ENCODE measurements at places on chromosomes 4 and X.

DNA sequence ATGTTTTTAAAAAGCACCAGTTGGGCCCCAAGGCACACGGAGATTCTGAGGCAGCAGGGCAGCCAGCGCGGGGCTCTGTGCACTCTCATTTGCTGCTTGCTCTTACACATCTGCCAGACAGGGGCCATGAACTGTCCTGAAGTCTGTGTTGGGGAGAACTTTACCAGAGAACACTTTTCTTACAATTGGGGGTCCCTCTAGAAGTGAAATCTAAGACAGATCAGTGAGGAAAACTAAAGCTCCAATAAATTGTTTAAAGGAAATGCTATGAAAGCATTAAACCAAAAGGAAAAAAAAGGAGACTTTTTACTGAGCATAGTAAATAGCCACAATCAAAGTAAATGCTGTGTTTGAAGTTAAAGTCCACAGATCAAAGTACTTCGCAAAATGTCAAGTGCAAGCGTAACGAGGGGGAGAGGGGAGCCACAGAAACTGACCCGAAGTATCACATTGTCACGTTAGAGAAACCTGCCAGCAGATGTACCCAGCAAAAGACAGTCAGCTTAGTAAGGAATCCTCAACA is 37.8 kb downstream of the SORBS2 start:
- no peak for DNase-seq

GRCh38 chr4:148366251-148366650 is 76.0 kb downstream of the NR3C2 start:
- no peak for DNase-seq

- DNase-seq, result no peak
These were observed 415.0 kb downstream of the BCOR start for GRCh38 chrX:39682778-39683177.

DNA sequence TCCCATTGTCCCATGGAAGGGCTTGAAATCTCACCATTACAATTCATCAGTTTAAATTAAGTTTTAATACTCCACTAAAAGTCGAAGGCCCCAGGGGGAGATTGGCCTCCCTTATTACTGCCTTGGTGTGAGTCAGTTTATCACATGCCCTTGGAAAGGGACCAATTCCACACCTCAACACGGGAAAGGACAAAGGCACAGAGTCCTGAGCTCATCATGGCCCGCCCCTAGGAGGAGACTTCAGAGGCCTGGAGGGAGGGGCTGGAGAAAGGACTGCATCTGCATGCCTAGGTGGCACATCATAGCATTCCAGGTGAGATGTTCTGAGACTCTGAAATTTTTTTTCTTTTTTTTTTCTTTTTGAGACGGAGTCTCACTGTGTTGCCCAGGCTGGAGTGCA is 2.8 kb upstream of the SEL1L3 start:
- no peak for DNase-seq

- no peak for DNase-seq
These were observed 62.4 kb upstream of the GABRQ start for GRCh38 chrX:152575331-152575730.

DNA sequence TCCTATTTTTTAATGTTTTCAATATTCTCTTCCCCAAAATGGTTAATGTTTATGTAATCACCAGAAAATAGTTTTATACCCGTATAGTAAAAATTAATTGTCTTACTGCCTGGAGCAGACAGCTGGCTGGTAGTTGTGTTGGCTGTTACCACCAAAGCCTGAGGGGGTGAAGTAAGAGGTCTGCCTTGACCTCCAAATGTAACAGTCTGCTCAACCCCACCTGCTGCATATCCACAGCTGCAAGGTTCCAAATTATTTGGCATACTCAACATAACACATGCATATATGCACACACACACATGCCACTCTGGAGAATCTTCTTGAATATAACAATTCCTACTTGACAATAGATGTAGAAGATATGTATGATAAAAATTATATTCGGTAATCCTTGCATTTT is 624.3 kb downstream of the ADGRL3 start:
- no peak for DNase-seq

GRCh38 chrX:72268597-72269365 is 8.3 kb downstream of the RPS4X start:
- no peak for DNase-seq

DNA sequence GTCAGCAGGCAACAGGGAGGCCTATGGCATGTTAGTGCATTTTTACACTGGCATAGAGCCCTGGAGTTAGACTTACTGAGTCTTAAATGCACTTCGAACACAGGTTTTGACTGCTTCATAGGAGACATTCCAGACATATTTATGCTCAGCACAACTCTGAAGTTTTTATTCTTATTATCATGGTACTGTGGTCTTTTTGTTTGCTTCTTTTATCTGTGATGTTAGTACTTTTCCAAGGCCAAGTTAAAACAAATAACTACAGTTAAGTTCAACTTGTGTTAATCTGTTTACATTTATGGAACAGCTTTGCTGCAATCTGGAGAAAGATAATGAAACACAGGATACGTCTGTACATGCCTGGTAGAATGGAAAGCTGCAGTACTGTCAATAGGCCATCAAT is 76.5 kb downstream of the COL4A5 start:
- no peak for DNase-seq

DNA sequence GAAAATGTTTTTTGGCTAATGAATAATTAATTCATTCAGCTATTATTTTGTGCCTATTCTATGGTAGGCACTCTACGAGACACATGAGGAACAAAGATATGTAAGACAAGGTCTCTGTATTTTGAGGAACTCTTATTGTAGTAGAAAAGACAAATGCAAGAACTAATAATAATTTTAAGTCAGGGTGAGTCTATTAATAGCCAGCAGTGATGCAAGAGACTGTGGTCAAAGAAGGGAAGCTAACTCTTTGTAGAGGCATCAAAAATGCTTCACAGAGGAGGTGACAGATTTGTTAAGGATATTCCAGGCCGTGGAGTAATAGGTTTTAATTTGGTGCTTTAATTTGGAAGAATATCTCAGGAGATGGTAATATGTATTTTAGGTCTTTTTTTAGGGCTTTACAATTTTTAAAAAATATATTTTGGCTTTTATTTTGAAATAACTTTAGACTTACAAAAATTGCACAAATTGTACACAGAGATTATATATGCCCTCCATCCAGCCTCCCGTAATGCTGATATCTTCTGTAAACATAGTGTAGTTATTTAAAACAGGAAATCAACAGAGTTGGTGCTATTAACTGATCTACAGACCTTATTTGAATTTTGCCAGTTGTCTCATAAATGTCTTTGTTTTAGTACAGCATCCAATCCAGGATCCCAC is 48.1 kb downstream of the DCLK2 start:
- no peak for DNase-seq

- DNase-seq, result no peak
These were observed 240.5 kb downstream of the GRIA3 start for GRCh38 chrX:123424546-123424945.

GRCh38 chrX:153334654-153335295 is 822 bp downstream of the ZNF275 start:
- no peak for DNase-seq

DNA sequence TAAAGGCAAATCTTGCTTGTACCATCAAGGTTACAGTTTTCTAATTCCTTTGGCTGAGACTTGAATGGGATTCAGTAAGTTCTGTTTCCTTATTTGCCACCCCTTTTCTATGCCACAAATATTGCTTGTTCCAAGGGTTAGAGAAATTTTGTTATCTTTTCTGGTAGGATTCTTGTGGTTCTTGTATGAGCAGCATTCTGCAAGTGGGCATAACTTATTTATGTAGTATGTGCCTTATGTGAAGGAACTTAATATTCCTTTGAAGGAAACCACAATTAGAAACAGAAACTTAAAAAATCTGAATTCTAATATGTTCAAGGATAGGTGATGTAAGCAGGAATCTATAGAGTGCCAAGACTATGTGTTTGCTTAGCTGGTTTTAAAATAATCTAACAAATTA is 53.1 kb upstream of the TSPAN5 start:
- DNase-seq, result no peak

DNA sequence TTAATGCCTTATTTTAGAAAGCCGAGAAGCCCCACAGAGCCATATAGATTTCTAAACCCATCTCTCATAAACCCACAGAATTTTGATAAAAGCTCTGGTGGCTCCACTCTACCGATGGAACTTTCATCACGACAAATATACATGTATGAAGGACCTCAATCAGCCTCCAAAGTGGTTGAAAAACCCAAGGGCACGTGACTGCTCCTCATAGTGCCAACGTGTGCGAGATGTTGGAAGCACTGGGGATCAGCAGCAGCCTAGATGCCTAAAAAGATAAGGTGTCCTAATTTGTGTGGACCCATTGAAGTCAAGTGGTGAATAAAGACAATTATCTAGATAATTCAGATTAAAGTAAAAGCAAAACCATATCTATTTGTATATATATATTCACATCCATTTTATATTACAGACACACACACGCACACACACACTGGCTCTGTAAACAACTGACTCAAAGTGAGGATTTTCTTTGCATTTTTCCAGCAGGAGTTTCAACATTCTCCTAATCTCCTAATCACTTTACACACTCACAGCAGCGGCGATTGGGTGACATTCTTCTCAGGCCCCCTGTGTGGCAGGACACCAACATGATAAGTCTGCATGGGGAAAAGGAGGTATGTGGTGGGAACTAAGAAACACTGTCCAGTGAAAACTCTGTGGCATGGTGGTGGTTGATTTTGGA is 2.8 kb upstream of the PITX2 start:
- no peak for DNase-seq

- DNase-seq, result no peak
These were observed 172.0 kb downstream of the FSTL5 start for GRCh38 chr4:161991811-161992210.

DNA sequence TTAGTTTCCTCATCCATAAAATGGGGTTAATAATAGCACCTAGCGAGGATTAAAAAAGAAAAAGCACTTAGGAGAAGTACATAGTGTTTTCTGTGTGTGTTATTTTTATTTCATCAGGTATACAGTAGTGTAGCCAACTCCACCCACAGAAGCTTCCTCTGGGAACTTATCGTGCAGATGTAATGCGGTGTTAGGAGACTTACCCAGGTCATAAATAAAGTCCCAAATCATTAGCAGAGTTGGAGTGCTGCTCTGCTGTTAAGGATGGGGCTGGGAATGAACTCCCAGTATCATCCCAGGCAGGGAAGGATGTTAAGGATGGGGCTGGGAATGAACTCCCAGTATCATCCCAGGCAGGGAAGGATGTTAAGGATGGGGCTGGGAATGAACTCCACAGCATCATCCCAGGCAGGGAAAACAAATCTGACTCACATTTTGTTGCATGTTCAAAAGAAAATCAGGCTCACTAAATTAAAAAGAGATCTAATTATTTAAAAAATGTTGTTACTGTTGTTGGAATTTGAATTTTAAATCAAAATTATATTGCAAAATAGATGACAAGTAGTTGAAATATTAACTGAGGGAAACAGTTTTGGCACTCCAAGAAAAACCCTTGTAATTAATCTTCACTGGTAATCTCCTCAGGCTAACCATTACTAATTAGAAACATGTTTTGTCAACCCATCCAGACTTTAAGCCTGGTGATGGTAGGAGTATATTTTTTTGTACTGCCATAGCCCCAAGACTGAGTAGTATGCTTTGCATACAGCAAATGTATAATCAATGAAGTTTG is 10.2 kb upstream of the SFRP2 start:
- DNase-seq, result no peak

DNA sequence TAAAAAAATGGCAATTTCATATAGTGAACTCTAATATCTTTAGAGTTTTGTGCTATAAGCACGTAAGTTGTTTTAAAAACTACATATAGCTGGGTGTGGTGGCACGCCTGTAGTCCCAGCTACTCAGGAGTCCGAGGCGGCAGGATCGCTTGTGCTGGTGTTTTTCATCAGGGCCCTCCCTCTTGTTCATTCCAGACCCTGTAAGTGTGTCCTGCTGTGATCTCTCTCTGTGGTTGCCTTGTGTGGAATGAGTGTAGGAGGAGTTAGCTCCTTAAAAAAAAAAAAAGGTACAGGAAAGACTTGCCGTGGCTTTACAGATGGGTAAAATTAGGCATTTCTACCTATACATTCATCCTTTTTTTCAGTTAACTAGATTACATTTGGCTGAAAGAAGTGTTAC is 35.4 kb downstream of the RBBP7 start:
- DNase-seq, result no peak

DNA sequence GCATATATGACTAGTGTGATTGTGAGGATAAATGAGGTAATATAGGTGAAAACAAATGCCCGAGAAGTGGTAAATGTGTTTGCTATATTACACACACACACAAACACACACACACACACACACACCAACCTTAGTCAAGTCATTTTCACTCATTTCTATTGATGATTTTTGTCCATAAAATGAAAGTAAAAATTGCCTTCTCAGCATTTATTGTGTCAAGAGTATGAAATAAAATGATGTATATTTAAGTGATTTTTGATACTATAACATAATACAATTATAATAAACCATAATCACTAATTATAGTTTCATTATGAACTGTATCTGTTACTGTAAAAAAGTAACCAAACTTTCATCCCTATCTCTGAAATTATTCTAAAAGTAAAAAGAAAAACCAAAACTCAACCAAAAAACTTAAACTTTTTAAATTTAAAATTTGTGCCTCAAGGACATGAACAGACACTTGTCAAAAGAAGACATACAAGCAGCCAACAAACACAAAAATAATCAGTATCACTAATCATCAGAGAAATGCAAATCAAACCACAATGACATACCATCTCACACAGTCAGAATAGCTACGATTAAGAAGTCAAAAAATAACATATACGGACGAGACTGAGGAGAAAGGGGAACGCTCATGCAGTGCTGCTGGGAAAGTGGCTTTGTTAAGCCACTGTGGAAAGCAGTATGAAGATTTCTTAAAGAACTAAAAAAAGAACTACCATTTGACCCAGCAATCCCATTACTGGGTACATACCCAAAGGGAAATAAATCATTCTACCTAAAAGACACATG is 601.0 kb downstream of the TMA16 start:
- DNase-seq, result no peak

GRCh38 chr4:42547805-42548204 is 109.1 kb downstream of the ATP8A1 start:
- DNase-seq, result no peak

DNA sequence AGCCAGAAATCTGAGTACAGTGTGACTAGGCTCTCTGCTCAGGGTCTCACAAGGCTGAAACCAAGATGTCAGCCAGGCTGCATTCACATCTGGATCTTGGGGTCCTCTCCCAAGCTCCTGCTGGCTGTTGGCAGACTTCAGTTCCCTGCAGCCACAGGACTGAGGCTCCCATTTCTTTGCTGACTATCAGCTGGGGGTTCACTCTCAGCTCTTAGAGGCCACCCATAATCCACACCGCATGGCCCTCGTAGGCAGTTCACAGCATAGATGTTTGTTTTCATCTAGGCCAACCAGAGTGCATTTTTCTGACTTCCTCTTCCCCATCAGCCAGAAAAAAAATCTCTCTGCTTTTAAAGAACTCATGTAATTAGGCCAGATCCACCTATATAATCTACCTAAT is 8.2 kb upstream of the WDR44 start:
- DNase-seq, result no peak

- DNase-seq, result no peak
These were observed 336.3 kb upstream of the BMP3 start for GRCh38 chr4:80694171-80694570.

DNA sequence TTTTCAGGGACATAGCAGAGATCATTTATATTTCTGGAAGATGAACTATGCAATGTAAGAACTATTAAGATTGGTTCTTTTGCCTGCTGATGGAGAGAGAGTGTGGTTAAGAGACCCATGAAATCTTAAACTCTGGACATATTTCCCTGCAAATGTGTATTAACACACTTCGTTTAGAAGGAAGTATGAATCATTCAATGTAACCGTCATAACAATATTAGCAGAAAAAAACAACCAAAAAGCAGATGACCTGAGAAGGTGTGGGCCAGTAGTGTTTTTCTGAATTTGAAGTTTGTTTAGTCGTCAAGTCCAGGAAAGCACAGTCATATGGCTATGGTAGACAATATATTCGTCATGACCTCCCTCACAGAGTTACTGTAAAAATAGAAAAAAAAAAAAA is 2.5 kb upstream of the TMPRSS11D start:
- DNase-seq, result no peak
